ENCODE measurements at places on chromosomes 6 and 20.

DNA sequence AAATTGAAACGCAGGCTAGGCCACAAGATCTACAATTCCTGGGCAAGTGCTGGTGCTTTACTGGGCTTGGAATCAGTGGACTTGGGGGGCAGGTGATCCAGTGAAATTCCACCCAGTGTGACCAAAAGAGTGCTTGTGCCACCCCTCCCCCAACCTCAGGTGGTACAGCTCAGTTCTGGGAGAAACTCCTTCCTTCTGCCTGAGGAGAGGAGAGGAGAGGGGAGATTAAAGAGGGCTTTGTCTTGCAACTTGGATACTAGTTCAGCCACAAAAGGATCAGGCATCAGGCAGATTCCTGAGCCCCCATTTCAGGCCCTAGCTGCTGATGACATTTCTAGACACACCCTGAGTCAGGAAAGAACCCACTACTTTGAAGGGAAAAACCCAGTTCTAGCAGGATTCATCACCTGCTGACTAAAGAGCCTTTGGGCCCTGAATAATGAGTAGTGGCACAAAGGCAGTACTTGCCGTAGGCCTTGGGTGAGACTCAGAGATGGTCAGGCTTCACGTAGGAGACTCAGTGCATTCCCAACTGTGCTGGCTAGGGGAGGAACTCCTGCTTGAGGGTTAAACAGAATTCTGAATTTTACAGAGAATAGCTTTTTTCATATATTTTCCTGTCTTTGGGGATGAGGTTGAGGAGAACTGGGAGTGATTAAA lies 446.7 kb downstream of the BMP2 start:
- no peak for DNase-seq
- no peak overlapping the region for H3K4me3 ChIP-seq
- H3K27ac ChIP-seq, result no peak overlapping the region
- no peaks in the 10 kb centered on the region for H3K27me3 ChIP-seq
- no peaks in the 10 kb centered on the region for H3K36me3 ChIP-seq
- no peaks in the 10 kb centered on the region for H3K4me1 ChIP-seq

- H3K36me3 ChIP-seq, result peaks cover 9% of the 10 kb centered on the region
- H3K27me3 ChIP-seq, result no peaks in the 10 kb centered on the region
- no peak overlapping the region for H3K27ac ChIP-seq
- no peak for DNase-seq
- H3K4me3 ChIP-seq, result no peak overlapping the region
Measured at GRCh38 chr6:90028995-90029635, 134.8 kb downstream of the GJA10 start.

GRCh38 chr6:165987483-165988301 lies 180.0 kb downstream of the TBXT start:
- H3K27ac ChIP-seq, result no peak overlapping the region
- peak; percentile 51 for DNase-seq
- H3K27me3 ChIP-seq, result peaks cover 95% of the 10 kb centered on the region
- H3K4me3 ChIP-seq, result peak overlapping the region; percentile 93
- H3K36me3 ChIP-seq, result no peaks in the 10 kb centered on the region
- H3K4me1 ChIP-seq, result peaks cover 23% of the 10 kb centered on the region

GRCh38 chr6:76835293-76835692 lies 628.0 kb downstream of the HTR1B start:
- no peak overlapping the region for H3K4me3 ChIP-seq
- no peak for DNase-seq
- peaks cover 4% of the 10 kb centered on the region for H3K4me1 ChIP-seq
- H3K27ac ChIP-seq, result no peak overlapping the region

DNA sequence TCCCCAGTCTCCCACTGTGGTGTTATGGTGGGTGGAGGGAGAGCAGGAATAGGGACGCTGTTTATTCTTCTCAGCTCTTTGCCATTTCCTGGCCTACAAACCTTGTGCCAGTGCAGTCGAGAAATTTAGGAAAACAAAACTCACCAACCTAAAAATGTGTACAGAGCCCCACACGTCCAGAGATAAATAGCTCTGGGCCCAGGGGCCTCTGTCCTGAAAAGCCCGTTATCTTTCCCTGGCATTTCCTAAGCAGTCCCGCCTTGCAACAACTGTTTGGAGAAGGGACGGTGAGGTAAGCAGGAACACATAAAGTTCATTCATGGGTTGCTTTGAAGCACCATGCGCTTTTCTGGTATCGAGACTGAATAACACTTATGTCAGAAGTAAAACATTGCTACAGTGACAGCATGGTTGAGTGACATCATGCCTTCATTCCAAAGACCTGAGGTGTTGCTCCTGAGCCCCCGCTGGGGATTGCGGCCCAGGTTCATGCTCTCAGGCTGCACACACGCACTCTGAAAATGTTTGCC lies 80.1 kb upstream of the NXT1 start:
- H3K27ac ChIP-seq, result no peak overlapping the region
- no peak overlapping the region for H3K4me3 ChIP-seq
- H3K4me1 ChIP-seq, result peaks cover 7% of the 10 kb centered on the region
- DNase-seq, result no peak

- H3K4me3 ChIP-seq, result no peak overlapping the region
- no peak overlapping the region for H3K27ac ChIP-seq
- H3K27me3 ChIP-seq, result no peaks in the 10 kb centered on the region
Measured at GRCh38 chr6:20583444-20583800, 49.2 kb downstream of the CDKAL1 start.

DNA sequence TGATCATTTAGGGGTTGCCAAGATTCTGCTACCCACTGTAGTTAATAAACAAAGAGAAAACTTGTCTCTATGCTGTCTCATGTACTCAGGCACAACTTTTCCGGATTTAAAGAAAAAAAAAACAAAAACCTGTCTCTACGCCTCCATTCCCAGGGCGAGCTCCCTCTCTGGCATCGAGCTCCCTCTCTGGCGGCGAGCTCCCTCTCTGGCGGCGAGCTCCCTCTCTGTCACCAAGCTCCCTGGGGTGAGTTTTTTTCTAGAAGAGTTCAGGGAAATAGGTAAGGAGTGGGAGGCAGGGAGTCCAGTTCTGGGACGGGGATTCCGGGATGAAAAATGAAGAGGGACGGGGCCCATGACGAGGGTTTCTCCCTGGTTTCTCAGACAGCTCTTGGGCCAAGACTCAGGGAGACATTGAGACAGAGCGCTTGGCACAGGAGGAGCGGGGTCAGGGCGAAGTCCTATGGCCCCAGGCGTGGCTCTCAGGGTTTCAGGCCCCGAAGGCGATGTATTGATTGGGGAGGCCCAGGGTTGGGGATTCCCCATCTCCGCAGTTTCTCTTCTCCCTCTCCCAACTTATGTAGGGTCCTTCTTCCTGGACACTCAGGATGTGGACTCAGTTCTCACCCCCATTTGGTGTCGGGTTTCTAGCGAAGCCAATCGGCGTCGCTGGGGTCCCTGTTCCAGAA lies 16.5 kb upstream of the HLA-A start:
- H3K27ac ChIP-seq, result no peak overlapping the region
- no peak for DNase-seq
- peaks cover 12% of the 10 kb centered on the region for H3K27me3 ChIP-seq
- H3K4me1 ChIP-seq, result no peaks in the 10 kb centered on the region
- no peaks in the 10 kb centered on the region for H3K36me3 ChIP-seq
- no peak overlapping the region for H3K4me3 ChIP-seq
